ENCODE measurements at places on chromosomes 3 and 15. TPM values are rescaled to one million over a fixed set of nuclear protein-coding genes. Genes with fewer than 3 reads are reported as not detected.
A peak's percentile ranks its signal among the peaks of the same experiment; 100 is the strongest.

IQCF5 gene
- total RNA-seq: not detected

CLDN18 gene
- total RNA-seq: 2.0 TPM

GRCh38 chr3:73435055-73435454 lies 189.7 kb downstream of the PDZRN3 start:
- no peak for DNase-seq
- H3K4me3 ChIP-seq: no peak overlapping the region
- H3K27ac ChIP-seq: no peak overlapping the region
- H3K27me3 ChIP-seq: no peaks in the 10 kb centered on the region

GRCh38 chr3:158771982-158772381 lies 29.9 kb upstream of the MFSD1 start:
- H3K27ac ChIP-seq: peak overlapping the region; percentile 36
- peaks cover 20% of the 10 kb centered on the region for H3K4me1 ChIP-seq
- no peaks in the 10 kb centered on the region for H3K27me3 ChIP-seq
- no peaks in the 10 kb centered on the region for H3K36me3 ChIP-seq
- no peak for DNase-seq

- H3K4me1 ChIP-seq: no peaks in the 10 kb centered on the region
- no peak for DNase-seq
- H3K27ac ChIP-seq: no peak overlapping the region
- no peak overlapping the region for H3K4me3 ChIP-seq
These were observed 90.6 kb downstream of the SLC9A9 start for GRCh38 chr3:143757691-143758090.

- DNase-seq: no peak
- H3K36me3 ChIP-seq: no peaks in the 10 kb centered on the region
- H3K4me3 ChIP-seq: no peak overlapping the region
- H3K27me3 ChIP-seq: no peaks in the 10 kb centered on the region
- peaks cover 64% of the 10 kb centered on the region for H3K4me1 ChIP-seq
These were observed 151.4 kb downstream of the IGF1R start for GRCh38 chr15:98799461-98800390.

DNA sequence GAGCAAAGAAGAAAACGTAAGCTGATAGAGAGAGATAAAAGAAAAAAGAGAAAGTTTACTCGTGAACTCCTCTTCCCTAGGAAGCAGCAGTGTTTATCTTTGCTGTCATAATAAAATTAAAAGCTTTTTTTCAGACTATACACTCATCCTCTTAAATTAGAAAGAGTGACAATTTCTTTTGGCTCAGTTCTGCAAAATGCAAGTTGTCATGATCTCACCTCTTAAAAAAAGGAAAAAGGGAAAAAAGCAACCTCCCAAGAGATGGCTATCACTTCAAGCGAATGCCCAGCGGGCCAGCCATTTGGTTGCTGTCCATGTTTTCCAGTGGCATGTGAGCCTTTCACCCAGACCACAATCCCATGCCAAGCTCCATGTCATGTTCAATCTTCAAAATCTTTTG lies 7.0 kb upstream of the THBS1 start:
- no peak overlapping the region for H3K27ac ChIP-seq
- no peak overlapping the region for H3K4me3 ChIP-seq
- no peaks in the 10 kb centered on the region for H3K36me3 ChIP-seq

CAND2 gene
- total RNA-seq: 3.6 TPM

DNA sequence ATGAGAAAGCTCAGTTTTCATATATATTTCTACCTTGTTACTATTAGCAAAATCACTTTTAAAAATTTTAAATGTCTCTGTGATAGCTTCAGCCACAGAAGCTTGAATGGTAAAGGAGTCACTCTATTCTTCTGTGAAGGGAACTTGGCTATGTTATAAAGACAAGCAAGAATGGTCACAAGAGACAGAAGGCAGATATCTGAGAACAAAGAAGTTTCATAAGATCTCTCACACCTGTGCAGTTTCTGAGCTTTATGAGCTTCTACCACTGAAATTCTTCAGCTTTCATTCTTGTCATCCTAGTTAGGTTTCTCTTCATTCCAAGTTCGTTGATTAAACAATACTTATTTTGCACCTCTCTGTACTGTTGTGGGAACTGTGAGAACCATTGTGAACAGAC lies 853.4 kb downstream of the IGSF11 start:
- H3K27ac ChIP-seq: no peak overlapping the region
- H3K27me3 ChIP-seq: no peaks in the 10 kb centered on the region
- H3K36me3 ChIP-seq: no peaks in the 10 kb centered on the region
- H3K4me1 ChIP-seq: no peaks in the 10 kb centered on the region

FEZF2 gene
- not detected for total RNA-seq

GRCh38 chr3:98460220-98460619 lies 2.8 kb upstream of the OR5K1 start:
- H3K4me1 ChIP-seq: no peaks in the 10 kb centered on the region
- no peak overlapping the region for H3K4me3 ChIP-seq
- H3K36me3 ChIP-seq: no peaks in the 10 kb centered on the region
- no peak for DNase-seq

GRCh38 chr3:169383770-169384169 lies 279.7 kb downstream of the MECOM start:
- no peak overlapping the region for H3K4me3 ChIP-seq
- peaks cover 30% of the 10 kb centered on the region for H3K4me1 ChIP-seq
- H3K27ac ChIP-seq: no peak overlapping the region
- no peaks in the 10 kb centered on the region for H3K36me3 ChIP-seq
- DNase-seq: no peak
- no peaks in the 10 kb centered on the region for H3K27me3 ChIP-seq

DNA sequence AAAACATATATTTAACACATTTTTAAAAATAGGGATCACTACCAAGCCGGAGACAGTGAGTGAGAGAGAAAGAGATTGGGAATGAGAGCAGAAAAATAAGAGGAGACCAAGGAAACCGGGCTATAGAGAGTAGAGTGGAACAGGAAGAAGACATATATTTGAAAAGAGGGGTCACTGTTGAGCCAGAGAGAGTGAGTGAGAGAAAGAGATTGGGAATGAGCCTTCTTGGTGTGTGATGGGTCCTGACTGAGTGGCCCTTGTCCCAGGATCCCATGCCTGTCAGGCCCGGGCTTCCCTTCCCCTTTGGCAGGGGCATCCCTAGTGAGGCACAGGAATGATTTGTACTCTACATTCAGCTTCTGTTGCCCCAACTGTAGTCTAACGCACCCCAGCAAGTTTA lies 646.6 kb downstream of the NTRK3 start:
- H3K27me3 ChIP-seq: no peaks in the 10 kb centered on the region
- no peaks in the 10 kb centered on the region for H3K36me3 ChIP-seq
- no peak overlapping the region for H3K4me3 ChIP-seq
- no peak overlapping the region for H3K27ac ChIP-seq

- H3K4me1 ChIP-seq: peaks cover 30% of the 10 kb centered on the region
- no peaks in the 10 kb centered on the region for H3K36me3 ChIP-seq
- no peak overlapping the region for H3K27ac ChIP-seq
- no peaks in the 10 kb centered on the region for H3K27me3 ChIP-seq
- DNase-seq: no peak
These were observed 112.0 kb downstream of the AKAP13 start for GRCh38 chr15:85492406-85492805.

GRCh38 chr3:12522721-12523120 lies 22.6 kb downstream of the MKRN2OS start:
- peak; percentile 95 for DNase-seq
- peaks cover 14% of the 10 kb centered on the region for H3K4me1 ChIP-seq
- no peaks in the 10 kb centered on the region for H3K36me3 ChIP-seq

ZFAND6 gene
- total RNA-seq: 39.7 TPM

DNA sequence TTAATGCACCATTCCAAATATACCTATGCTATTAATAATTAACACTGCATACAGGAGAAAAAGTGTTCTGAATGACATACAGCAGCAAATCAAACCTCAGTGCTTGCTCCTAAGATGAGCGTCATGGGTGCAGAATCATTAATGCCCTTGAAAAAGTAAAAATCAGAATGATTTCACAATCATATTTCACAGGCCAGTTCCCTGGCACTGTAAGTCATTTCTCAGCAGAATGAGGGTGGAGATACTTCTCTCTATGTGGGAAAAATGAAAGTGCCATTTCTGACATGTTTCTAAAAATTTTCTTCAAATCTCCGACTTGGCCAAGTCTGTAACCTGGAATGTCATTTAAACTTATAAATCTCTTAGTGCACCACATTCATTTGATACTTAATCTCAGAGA lies 549.8 kb upstream of the AGTR1 start:
- no peaks in the 10 kb centered on the region for H3K36me3 ChIP-seq
- no peak overlapping the region for H3K27ac ChIP-seq
- no peak for DNase-seq
- no peaks in the 10 kb centered on the region for H3K4me1 ChIP-seq
- no peaks in the 10 kb centered on the region for H3K27me3 ChIP-seq

DNA sequence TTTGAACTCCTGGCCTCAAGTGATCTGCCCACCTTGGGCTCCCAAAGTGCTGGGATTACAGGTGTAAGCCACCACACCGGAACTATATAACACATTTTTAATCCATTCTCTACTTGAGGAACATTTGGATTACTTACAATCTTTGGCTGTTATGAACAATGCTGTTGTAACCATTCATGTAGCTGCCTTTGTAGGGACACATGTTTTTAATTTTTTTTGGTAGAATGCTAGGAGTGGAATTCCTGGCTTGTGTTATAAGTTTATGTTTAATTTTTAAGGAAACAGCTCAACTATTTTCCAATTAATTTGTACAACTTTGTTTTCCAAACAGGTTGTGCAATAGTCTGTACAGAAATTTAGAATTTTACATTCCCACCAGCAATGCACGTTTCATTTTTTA lies 51.7 kb downstream of the GPR149 start:
- no peaks in the 10 kb centered on the region for H3K4me1 ChIP-seq
- H3K27ac ChIP-seq: no peak overlapping the region
- H3K36me3 ChIP-seq: no peaks in the 10 kb centered on the region
- no peak for DNase-seq
- H3K27me3 ChIP-seq: no peaks in the 10 kb centered on the region

GRCh38 chr3:51986010-51986947 lies 2.9 kb downstream of the ACY1 start:
- H3K4me1 ChIP-seq: peaks cover 25% of the 10 kb centered on the region
- H3K36me3 ChIP-seq: no peaks in the 10 kb centered on the region
- no peaks in the 10 kb centered on the region for H3K27me3 ChIP-seq
- H3K4me3 ChIP-seq: no peak overlapping the region
- DNase-seq: no peak

- H3K36me3 ChIP-seq: no peaks in the 10 kb centered on the region
- H3K27ac ChIP-seq: no peak overlapping the region
- no peak for DNase-seq
- H3K27me3 ChIP-seq: no peaks in the 10 kb centered on the region
These were observed 112.9 kb downstream of the GSK3B start for GRCh38 chr3:119981386-119981785.

LSMEM2 gene
- not detected for total RNA-seq

GRCh38 chr3:105821433-105821832 lies 47.4 kb downstream of the CBLB start:
- no peaks in the 10 kb centered on the region for H3K27me3 ChIP-seq
- DNase-seq: peak; percentile 41
- no peak overlapping the region for H3K4me3 ChIP-seq
- H3K4me1 ChIP-seq: peaks cover 29% of the 10 kb centered on the region
- no peak overlapping the region for H3K27ac ChIP-seq

DNA sequence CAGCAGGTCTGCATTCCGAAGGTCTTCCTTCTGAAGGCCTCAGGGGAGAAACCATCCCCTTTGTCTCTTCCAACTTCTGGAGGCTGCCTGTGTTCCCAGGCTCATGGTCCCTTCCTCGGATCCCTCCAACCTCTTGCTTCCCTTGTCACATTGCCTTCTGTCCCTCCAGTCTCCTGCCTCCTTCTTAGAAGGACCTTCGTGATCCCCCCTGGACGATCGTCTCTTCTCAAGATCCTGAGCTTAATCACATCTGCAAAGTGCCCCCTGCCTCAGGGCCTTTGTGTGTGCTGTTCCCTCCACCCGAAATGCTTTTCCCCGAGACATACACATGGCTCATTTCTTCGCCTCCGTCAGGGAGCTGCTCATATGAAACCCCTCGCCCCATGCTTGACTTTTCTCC lies 505.8 kb downstream of the SHQ1 start:
- H3K4me1 ChIP-seq: no peaks in the 10 kb centered on the region
- H3K36me3 ChIP-seq: no peaks in the 10 kb centered on the region
- no peak overlapping the region for H3K4me3 ChIP-seq
- H3K27me3 ChIP-seq: no peaks in the 10 kb centered on the region
- no peak overlapping the region for H3K27ac ChIP-seq

A4GNT gene
- total RNA-seq: 1.8 TPM

DNAJB8 gene
- total RNA-seq: not detected

CFAP91 gene
- total RNA-seq: 47.8 TPM

KNG1 gene
- total RNA-seq: not detected

GRCh38 chr15:89167267-89168176 lies 53.9 kb downstream of the RLBP1 start:
- no peaks in the 10 kb centered on the region for H3K36me3 ChIP-seq
- peak overlapping the region; percentile 36 for H3K27ac ChIP-seq
- peak; percentile 69 for DNase-seq

DNA sequence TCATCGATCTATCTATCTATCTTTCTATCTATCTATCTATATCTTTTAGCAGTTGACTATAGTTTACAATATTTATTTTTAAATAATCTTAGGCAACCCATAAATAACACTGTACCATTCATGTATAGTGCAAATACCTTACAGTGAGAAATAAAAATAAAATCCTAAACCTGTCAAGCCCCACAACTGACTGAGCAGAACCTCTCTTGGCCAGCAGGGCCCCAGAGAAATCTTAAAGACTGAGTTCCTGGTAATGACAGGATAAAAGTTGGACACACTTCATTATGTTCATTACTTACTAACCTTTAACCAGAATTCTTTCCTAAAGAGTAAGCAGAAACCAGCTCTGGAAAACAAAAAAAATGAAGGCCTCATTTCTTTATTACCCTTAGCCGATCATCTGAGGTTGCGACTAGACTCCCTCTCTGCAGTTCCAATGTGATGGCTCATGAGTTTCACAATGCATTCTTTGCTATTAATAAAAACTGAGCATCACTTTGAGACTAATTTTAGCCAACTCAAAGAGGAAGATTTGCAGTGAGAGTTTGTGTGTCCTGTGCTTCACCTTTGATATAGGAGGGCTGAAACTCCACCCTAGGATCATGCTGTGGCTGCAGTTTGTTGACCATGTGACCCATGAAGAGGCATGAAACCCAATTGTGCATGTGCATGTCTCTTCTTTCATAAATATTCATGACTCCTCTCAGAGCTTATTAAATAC lies 1072.0 kb downstream of the NSUN3 start:
- no peak overlapping the region for H3K27ac ChIP-seq
- no peaks in the 10 kb centered on the region for H3K4me1 ChIP-seq
- H3K27me3 ChIP-seq: no peaks in the 10 kb centered on the region
- no peaks in the 10 kb centered on the region for H3K36me3 ChIP-seq
- no peak for DNase-seq
- no peak overlapping the region for H3K4me3 ChIP-seq

KLF15 gene
- total RNA-seq: 40.2 TPM
